Hepatocyte (in vitro differentiated cells): ENCODE measurements at places on chromosomes 5 and 9. TPM values are rescaled to one million over a fixed set of nuclear protein-coding genes. Genes with fewer than 3 reads are reported as not detected.

DNA sequence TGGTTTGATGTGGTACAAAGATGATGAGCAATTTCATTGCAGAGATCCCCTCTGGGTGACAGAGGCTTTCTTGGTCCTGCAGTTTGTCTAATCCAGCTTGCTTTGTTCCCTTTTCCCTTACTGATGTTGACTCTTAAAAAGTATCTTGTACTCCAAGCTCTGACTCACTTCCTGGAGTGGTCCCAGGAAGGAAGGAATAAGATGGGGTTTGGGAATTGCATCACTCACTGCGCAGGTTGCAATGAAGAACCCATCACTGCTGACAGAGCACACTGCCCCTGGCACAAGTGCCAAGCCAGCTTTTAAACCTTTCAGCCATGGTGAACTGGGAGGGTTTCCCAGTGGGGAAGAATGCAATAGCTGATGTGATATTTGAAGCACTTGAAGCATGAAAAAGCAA, 662.2 kb upstream of the CTNND2 start:
- no peak overlapping the region for H3K27ac ChIP-seq
- no peaks in the 10 kb centered on the region for H3K4me1 ChIP-seq
- no peak overlapping the region for H3K4me3 ChIP-seq
- no peak for DNase-seq
- no peaks in the 10 kb centered on the region for H3K36me3 ChIP-seq
- no peaks in the 10 kb centered on the region for H3K27me3 ChIP-seq

NDFIP1 gene
- 80.3 and 85.0 TPM in 2 replicates for total RNA-seq

DNA sequence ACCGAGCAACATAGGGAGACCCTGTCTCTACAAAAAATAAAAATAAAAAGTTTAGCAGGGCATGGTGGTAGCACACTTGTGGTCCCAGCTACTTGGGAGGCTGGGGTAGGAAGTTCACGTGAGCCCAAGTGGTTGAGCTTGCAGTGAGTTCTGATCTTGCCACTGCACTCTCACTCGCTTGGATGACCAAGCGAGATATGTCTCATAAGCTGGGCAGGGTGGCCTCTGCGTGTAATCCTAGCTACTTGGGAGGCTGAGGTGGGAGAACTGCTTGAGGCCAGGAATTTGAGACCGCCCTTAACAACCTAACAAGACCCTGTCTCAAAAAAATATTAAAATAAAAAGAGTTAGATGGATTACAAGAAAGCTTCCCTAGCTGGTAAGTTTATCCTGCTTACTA, 32.5 kb downstream of the RASA1 start:
- H3K27ac ChIP-seq = no peak overlapping the region
- H3K27me3 ChIP-seq = no peaks in the 10 kb centered on the region
- no peak for DNase-seq
- H3K4me3 ChIP-seq = no peak overlapping the region
- H3K4me1 ChIP-seq = no peaks in the 10 kb centered on the region

SPINK4 gene
- total RNA-seq = not detected in 2 replicates

HK3 gene
- 0.73 TPM in 1 of 2 replicates, not detected in the other for total RNA-seq

TEX48 gene
- total RNA-seq = not detected in 2 replicates

- no peaks in the 10 kb centered on the region for H3K36me3 ChIP-seq
- no peak for DNase-seq
- no peak overlapping the region for H3K4me3 ChIP-seq
- H3K27ac ChIP-seq = no peak overlapping the region
Observed at GRCh38 chr9:115278326-115279035, 160.5 kb upstream of the TNC start.

DNA sequence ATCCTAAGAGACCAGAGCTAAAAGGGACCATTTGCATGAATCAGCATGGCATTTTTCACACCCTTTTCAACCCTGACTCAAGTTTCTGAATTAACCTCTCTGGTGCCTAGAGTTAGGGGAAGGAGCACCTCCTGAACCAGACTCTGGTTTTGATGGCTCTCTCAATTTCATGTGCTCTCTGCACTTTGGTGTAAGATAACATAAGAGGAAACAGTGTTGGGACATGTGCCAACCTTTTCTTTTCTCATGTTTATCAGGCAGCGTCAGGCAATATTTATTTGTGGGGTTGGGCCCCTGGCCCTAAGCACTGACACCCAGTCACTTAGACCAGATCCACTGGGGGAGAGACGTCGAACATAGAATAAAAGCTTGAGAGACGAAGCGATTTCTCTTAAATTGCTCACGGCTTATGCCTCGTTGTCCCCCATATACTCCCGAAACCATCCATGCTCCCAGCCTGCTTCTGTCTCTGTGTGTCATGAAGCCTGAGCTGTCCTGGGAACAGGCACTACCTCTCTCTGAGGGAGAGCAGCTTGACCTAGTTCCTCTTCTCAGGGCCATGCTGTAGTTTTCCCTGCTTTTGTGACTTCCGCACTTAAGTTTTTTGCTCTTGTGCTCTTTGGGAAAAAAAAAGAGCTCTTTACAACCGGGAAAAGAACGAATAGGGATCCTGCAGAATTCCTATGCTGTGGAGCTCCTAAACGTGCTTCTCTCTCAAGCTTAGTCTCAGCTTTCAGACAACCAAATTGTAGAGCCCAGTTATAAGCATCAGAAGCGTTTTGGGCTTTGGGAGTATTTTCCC, 195.7 kb downstream of the NR3C1 start:
- H3K27me3 ChIP-seq = no peaks in the 10 kb centered on the region
- no peak for DNase-seq
- H3K27ac ChIP-seq = no peak overlapping the region
- H3K4me1 ChIP-seq = no peaks in the 10 kb centered on the region
- H3K36me3 ChIP-seq = no peaks in the 10 kb centered on the region

ISL1 gene
- total RNA-seq = 25.0 and 29.1 TPM in 2 replicates

- no peak overlapping the region for H3K4me3 ChIP-seq
- peak overlapping the region; percentile 8 for H3K27ac ChIP-seq
- no peaks in the 10 kb centered on the region for H3K27me3 ChIP-seq
- DNase-seq = no peak
- peaks cover 4% of the 10 kb centered on the region for H3K4me1 ChIP-seq
Observed at GRCh38 chr5:15904899-15905830, 274.4 kb downstream of the MARCHF11 start.

- no peaks in the 10 kb centered on the region for H3K27me3 ChIP-seq
- peaks cover 7% of the 10 kb centered on the region for H3K4me1 ChIP-seq
- H3K4me3 ChIP-seq = no peak overlapping the region
- no peak overlapping the region for H3K27ac ChIP-seq
- no peak for DNase-seq
- H3K36me3 ChIP-seq = no peaks in the 10 kb centered on the region
Observed at GRCh38 chr9:14881006-14881405, 29.2 kb downstream of the FREM1 start.

GRCh38 chr9:37290940-37291485, 131.5 kb upstream of the GRHPR start:
- no peak overlapping the region for H3K4me3 ChIP-seq
- no peaks in the 10 kb centered on the region for H3K36me3 ChIP-seq
- peak; percentile 7 for DNase-seq
- peaks cover 18% of the 10 kb centered on the region for H3K4me1 ChIP-seq

IFNA21 gene
- not detected in 2 replicates for total RNA-seq
